ENCODE measurements at places on chromosomes 2 and 18. TPM values are rescaled to one million over a fixed set of nuclear protein-coding genes. Genes with fewer than 3 reads are reported as not detected.

The YPEL5 gene
- 28.4 TPM for total RNA-seq

The VAMP8 gene
- 98.7 TPM for total RNA-seq

The ASIC4 gene
- total RNA-seq: not detected

The DSG4 gene
- total RNA-seq: not detected

The LYPD6B gene
- not detected for total RNA-seq

The CRYGD gene
- total RNA-seq: not detected

The CD28 gene
- total RNA-seq: 167 TPM

The HK2 gene
- total RNA-seq: 37.9 TPM

The ABCG5 gene
- not detected for total RNA-seq

The COL3A1 gene
- total RNA-seq: not detected

The COL4A4 gene
- total RNA-seq: not detected

The OSR1 gene
- not detected for total RNA-seq

The KCNG2 gene
- total RNA-seq: not detected

The CAPN13 gene
- not detected for total RNA-seq

The ACAA2 gene
- total RNA-seq: 67.9 TPM

The PIEZO2 gene
- total RNA-seq: not detected

The LRP1B gene
- not detected for total RNA-seq

The NEU2 gene
- not detected for total RNA-seq

The ZNF385B gene
- not detected for total RNA-seq

The SUMO1 gene
- 131 TPM for total RNA-seq

The DNAJC5G gene
- total RNA-seq: not detected

The SCTR gene
- not detected for total RNA-seq

The ITGB6 gene
- not detected for total RNA-seq

The C2orf80 gene
- not detected for total RNA-seq

The TGFBRAP1 gene
- total RNA-seq: 15.3 TPM

The TFPI gene
- total RNA-seq: not detected
